ENCODE measurements at places on chromosomes 12 and 14. TPM values are rescaled to one million over a fixed set of nuclear protein-coding genes. Genes with fewer than 3 reads are reported as not detected.

DNA sequence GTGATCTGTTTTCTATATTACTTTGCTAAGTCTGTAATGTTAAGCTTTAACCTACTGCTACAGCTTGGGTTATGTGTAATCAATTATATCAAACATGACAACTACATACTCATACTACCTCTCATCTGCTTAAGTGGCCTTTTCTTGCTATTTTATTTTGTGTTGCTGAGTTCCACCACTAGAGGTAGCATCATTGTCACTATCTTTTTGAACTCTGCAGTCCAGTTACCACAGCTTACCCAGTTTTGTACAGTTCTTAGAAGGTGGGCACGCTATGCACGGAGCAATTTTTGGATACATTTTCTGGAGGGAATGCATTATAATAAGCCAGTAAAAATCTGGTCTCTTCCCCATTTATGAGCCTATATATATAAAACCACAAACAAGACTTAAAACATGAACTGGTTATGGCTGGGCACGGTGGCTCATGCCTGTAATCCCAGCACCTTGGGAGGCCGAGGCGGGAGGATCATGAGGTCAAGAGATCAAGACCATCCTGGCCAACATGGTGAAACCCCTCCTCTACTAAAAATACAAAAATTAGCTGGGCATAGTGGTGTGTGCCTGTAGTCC, 48.5 kb downstream of the SAV1 start:
- H3K36me3 ChIP-seq: no peaks in the 10 kb centered on the region
- no peak overlapping the region for H3K4me3 ChIP-seq
- H3K27ac ChIP-seq: no peak overlapping the region

DNA sequence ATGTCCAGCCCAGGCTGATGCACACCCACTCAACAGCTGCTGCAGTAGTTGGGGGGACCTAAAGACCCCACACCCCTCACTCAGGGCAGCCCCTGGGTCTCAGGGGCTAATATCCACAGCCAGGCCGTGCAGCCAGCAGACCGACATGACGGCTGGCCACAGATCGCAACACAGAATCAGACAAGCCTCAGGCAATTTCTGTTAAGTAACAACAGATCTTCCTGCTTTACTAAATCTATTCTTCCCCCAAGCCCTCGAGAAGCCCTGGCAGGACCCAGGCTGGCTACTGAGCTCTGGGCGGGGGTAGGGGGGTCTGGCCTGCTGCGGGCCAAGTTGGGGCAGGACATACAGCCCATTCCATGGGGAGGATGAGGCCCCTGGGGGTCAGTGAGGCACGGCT, 28.0 kb upstream of the NUDT14 start:
- no peak overlapping the region for H3K4me3 ChIP-seq
- peak overlapping the region; percentile 44 for H3K27ac ChIP-seq
- H3K27me3 ChIP-seq: no peaks in the 10 kb centered on the region
- H3K4me1 ChIP-seq: no peaks in the 10 kb centered on the region
- DNase-seq: no peak

- no peak for DNase-seq
- H3K4me1 ChIP-seq: no peaks in the 10 kb centered on the region
- H3K36me3 ChIP-seq: no peaks in the 10 kb centered on the region
- H3K27ac ChIP-seq: no peak overlapping the region
- H3K4me3 ChIP-seq: no peak overlapping the region
Measured at GRCh38 chr12:118271183-118271582, 101.5 kb downstream of the TAOK3 start.

DNA sequence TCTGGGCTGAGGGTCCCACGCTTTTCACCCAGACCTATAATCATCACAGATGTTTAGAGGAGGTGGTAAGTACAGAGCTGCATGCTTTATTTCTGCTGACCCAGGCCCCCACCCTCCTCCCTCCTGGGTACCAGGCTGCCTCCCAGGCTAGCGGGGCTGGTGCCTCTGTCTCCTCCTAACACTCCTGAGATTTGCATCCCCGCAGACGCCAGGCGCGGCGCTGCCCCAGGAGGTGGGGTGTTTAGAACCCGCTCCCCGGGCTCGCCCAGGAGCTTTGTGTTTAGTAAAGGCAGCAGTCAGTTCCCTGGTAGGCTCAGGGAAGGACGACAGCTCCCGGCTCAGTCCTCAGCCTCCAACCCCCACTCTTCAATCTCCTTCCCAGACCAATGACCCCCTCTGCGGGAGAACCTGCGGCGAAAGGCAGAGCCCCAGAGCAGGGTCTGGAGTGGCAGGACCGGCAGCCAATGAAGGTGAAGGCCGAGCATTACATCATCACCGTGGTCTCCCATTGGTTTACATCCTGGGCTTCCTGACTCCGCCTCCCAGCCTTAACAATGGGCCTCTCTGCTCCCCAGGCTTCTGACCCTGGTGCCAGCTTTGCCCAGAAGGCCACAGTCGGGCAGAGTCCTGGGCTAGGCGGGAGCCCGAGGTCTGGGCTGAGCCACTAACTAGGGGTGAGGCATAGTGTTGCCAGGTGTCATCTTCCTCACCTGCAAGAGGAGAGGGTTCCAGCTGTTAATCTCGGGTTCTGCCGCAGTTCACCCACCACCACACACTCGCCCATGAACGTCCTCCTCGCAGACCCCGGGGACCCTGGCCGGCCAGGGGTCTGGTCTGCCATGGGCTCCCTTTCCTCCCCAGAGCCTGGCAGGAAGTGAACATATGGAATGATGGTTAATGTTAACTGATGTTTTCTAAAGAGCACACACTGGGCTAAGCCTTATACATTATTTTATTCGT, 57.5 kb downstream of the CALM1 start:
- H3K4me1 ChIP-seq: peaks cover 5% of the 10 kb centered on the region
- H3K4me3 ChIP-seq: peak overlapping the region; percentile 60
- peak overlapping the region; percentile 73 for H3K27ac ChIP-seq
- peak; percentile 99 for DNase-seq

DNA sequence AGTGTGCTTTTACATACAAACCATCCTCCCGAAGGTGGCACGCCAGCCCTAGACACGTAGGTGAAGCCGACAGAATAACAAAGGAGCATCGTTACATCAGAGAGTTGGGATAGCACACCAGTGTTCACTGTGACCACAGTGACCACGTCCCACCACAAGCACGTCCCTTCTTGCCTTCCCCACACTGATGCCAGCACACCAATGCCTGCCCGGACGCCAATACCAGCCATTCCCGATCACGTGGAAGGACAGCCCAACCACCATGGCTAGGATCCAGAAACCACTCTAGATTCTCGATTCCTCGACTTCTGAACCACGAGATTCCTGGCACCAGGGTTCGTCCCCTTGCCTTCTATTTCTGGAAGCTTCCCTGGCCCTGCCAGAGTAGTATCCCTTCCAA, 48.0 kb upstream of the GPR68 start:
- DNase-seq: no peak
- H3K27ac ChIP-seq: no peak overlapping the region
- no peak overlapping the region for H3K4me3 ChIP-seq
- H3K27me3 ChIP-seq: no peaks in the 10 kb centered on the region
- H3K36me3 ChIP-seq: peaks cover 35% of the 10 kb centered on the region

GRCh38 chr14:74804219-74804825, 41.2 kb downstream of the YLPM1 start:
- H3K4me1 ChIP-seq: no peaks in the 10 kb centered on the region
- no peak overlapping the region for H3K27ac ChIP-seq
- peak; percentile 72 for DNase-seq
- no peaks in the 10 kb centered on the region for H3K27me3 ChIP-seq

DNA sequence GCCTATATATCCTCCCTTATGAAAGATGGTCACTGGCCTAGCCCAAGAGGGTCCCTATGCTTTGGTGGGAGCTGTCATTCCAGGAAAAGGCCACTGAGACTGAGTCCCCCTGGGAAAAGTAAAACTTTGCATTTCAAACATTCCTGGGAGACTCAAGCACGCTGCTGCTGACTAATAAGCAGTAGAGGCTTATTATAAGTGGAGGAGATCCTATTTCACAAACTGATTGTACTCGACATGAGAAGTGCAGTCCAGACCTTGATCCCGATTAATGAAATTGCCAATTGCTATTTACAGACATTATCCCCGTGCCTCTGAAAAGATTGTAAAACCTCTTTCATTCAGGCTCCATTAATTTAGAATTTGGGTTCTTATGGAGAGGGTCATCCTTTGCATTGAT, 96.6 kb downstream of the EMP1 start:
- H3K4me1 ChIP-seq: no peaks in the 10 kb centered on the region
- no peak overlapping the region for H3K27ac ChIP-seq
- H3K36me3 ChIP-seq: no peaks in the 10 kb centered on the region
- H3K4me3 ChIP-seq: no peak overlapping the region
- H3K27me3 ChIP-seq: peaks cover 5% of the 10 kb centered on the region
- no peak for DNase-seq

GRCh38 chr14:34665785-34666435, 36.0 kb upstream of the SNX6 start:
- H3K27me3 ChIP-seq: no peaks in the 10 kb centered on the region
- no peak for DNase-seq
- H3K27ac ChIP-seq: no peak overlapping the region
- H3K4me3 ChIP-seq: no peak overlapping the region

DNA sequence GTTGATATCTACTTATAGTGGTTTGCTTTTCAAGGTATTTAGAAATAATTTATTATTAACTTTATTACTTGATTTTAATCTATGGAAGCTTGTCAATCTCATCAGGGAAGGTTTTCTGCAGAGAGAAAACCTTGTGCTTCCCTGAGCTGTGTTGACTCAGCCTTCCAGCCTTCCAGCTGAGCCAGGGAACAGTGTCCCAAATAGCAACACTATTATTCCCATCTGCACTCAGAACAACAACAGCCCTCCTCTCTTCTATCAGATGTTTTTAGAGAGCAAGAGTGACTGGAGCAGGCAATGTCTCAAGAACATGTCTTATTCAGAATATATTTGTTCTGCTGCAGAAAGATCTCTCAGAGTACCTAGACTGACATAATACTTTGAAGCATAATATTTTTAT, 389.9 kb upstream of the GARIN6 start:
- DNase-seq: no peak
- no peaks in the 10 kb centered on the region for H3K27me3 ChIP-seq
- H3K36me3 ChIP-seq: no peaks in the 10 kb centered on the region
- peaks cover 6% of the 10 kb centered on the region for H3K4me1 ChIP-seq

DNA sequence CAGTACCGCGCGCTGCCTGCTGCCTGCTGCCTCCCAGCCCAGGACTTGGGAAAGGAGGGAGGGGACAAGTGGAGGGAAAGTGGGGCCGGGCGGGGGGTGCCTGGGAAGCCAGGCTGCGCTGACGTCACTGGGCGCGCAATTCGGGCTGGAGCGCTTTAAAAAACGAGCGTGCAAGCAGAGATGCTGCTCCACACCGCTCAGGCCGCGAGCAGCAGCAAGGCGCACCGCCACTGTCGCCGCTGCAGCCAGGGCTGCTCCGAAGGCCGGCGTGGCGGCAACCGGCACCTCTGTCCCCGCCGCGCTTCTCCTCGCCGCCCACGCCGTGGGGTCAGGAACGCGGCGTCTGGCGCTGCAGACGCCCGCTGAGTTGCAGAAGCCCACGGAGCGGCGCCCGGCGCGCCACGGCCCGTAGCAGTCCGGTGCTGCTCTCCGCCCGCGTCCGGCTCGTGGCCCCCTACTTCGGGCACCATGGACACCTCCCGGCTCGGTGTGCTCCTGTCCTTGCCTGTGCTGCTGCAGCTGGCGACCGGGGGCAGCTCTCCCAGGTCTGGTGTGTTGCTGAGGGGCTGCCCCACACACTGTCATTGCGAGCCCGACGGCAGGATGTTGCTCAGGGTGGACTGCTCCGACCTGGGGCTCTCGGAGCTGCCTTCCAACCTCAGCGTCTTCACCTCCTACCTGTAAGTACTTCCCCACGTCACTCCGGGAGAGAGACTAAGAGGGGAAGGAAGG, at the start of gene LGR5:
Gene LGR5 (plus strand): TSS at position 186 of the 732 bp plus-strand sequence. CDS start 283 bp downstream, at position 469.
- H3K4me3 ChIP-seq: peak within 1 kb of the TSS; percentile 93
- H3K27ac ChIP-seq: no peak within 1 kb of the TSS
- H3K4me1 ChIP-seq: no peaks in the 10 kb centered on the region
- H3K36me3 ChIP-seq: peaks cover 29% of the 10 kb centered on the region

GRCh38 chr12:117118838-117119591, 19.8 kb upstream of the TESC start:
- peak overlapping the region; percentile 50 for H3K27ac ChIP-seq
- H3K36me3 ChIP-seq: no peaks in the 10 kb centered on the region
- H3K27me3 ChIP-seq: no peaks in the 10 kb centered on the region
- H3K4me3 ChIP-seq: no peak overlapping the region
- H3K4me1 ChIP-seq: peaks cover 19% of the 10 kb centered on the region
- peak; percentile 93 for DNase-seq

- H3K4me1 ChIP-seq: no peaks in the 10 kb centered on the region
- no peaks in the 10 kb centered on the region for H3K36me3 ChIP-seq
- H3K27me3 ChIP-seq: no peaks in the 10 kb centered on the region
Measured at GRCh38 chr14:51650716-51651387, 858 bp upstream of the FRMD6 start.

GRCh38 chr12:95204141-95204866, 13.0 kb downstream of the FGD6 start:
- H3K4me1 ChIP-seq: peaks cover 23% of the 10 kb centered on the region
- no peaks in the 10 kb centered on the region for H3K27me3 ChIP-seq
- H3K27ac ChIP-seq: peak overlapping the region; percentile 25
- DNase-seq: peak; percentile 90
- peak overlapping the region; percentile 8 for H3K4me3 ChIP-seq

- H3K4me1 ChIP-seq: no peaks in the 10 kb centered on the region
- H3K36me3 ChIP-seq: no peaks in the 10 kb centered on the region
- peak; percentile 35 for DNase-seq
- H3K4me3 ChIP-seq: no peak overlapping the region
- H3K27ac ChIP-seq: no peak overlapping the region
Measured at GRCh38 chr12:3436461-3437065, 54.4 kb upstream of the PRMT8 start.

DNA sequence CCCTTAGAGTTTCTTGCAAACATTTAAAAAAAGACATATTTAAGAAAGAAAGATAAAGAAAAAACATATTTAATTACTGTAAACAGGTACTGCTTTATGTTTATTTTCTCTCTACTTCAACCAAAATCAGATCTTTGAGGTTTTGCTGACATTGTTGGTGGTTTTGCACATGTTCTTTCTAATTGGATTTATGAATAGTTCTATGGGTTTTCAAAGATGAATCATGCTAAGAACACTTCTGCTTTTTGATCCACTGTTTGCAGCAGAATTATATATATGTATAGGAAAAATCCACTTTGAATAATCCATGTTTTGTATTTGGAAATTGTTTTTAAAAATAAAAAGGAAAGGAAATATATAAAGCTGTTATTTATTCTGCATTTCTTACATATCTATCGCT, 78.4 kb downstream of the FRMD6 start:
- H3K4me1 ChIP-seq: no peaks in the 10 kb centered on the region
- H3K4me3 ChIP-seq: no peak overlapping the region
- H3K27me3 ChIP-seq: no peaks in the 10 kb centered on the region

Gene RDH16
- total RNA-seq: 2.9 TPM

Gene RHOJ
- total RNA-seq: 0.25 TPM

Gene FERMT2
- 390 TPM for total RNA-seq

Gene GPR84
- not detected for total RNA-seq

Gene FBLN5
- total RNA-seq: 4.1 TPM

Gene KRT79
- total RNA-seq: not detected

Gene BAG5
- total RNA-seq: 27.4 TPM

Gene PRORP
- 51.7 TPM for total RNA-seq

Gene NDRG2
- total RNA-seq: 44.6 TPM
